ENCODE measurements at places on chromosomes 13 and 19.

GRCh38 chr19:11460207-11460606 lies 20.6 kb downstream of the ELAVL3 start:
- no peak for DNase-seq

- DNase-seq: no peak
Observed at GRCh38 chr13:40175639-40176038, 490.8 kb downstream of the FOXO1 start.

DNA sequence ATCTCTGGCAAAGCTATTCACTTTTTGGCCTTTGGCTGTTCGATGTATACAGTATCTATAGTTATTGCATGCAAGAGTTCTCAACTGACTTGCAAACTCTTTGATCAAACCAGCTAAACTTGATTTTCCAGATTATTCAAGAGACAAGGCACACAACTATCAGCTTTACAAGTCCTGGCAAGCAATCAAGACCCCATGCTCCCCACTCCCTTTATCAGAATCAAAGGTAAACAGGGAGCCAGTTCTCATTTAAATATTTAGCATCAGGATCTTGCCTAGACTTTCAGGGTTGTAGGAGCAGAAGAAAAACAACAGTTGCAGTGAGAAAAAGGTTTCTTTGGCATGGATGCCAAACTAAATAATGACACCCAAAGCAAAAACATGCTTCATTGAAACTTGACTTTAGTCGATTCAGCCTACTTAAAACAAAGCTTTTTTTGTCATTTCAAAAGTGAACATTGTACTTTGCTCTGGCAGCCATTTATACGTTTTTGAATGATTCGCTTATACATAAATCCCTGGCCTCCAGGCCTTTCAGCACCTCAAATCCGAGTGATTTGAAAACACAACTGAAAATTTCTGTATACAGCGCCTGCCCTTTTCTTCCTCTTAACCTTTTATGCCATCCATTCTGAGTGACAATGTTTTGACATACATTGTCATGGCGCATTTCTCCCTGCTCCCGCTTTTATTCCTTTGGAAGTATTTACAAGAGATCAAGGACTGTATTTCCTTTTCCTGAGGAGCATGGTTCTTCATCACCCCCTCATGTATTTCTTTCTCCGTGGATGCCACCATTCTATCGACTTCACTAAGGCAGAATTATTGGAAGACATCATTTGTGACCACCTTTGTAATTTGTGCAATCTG lies 340.8 kb downstream of the KLF5 start:
- DNase-seq: no peak

- DNase-seq: no peak
Observed at GRCh38 chr13:47337781-47338507, 441.1 kb upstream of the HTR2A start.

GRCh38 chr13:65642996-65643395 lies 1587.1 kb downstream of the PCDH9 start:
- no peak for DNase-seq

- no peak for DNase-seq
Observed at GRCh38 chr19:21492947-21493906, 12.2 kb upstream of the ZNF429 start.

DNA sequence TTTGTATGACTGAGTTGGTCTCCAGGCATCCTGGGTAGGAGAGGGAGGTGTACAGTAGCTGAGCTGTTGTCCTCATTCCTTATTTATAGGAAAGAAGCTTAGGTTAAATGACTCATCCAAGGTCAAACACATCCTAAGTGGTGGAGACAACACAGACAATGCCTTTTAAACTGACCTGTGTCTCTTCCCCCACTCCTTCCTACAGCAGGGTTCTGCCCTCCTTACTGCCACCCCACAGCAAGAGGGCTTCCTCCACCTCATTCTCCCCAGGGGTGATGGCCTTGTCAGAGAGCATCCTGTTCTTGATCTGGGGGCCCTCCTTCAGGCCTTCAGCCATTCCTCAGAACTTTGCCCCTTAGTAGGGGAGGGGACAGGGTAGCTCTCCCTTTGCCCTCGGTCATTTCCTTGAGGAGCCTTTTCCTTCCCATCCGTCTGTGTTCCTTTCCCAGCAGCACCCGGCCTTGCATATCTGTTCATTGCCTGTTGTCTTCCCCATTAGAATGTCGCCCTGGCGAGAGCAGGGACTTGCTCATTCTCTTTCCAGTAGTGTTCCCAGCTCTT lies 48.2 kb upstream of the GPI start:
- DNase-seq: no peak

DNA sequence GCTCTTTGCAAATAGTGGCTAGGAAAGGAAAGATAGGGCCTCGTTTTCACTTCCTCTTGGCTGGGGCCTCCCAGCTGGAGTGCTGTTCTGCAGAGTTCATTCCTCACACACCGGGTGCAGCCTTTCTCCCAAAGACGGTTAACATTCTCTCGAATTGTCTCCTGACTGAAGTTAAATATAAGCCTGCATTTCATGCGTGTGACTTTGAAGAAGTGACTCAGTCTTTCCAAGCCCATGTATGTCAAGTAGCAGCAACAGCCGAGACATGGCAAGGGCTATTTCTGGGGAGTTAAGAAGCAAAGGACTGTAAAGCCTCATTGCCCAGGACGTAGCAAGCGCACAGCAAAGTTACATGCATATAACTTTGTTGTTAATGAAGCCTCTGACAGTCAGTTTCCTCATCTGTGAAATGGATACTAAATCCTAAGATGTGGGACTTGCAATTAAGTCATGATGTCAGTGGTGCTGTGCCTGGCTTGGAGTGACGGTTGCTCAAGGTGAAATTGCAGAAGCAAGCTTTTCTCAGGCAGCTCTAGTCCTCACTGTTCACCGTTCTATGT lies 502.4 kb downstream of the MYO16 start:
- DNase-seq: no peak

GRCh38 chr13:90187478-90188350 lies 1159.8 kb upstream of the MIR17HG start:
- no peak for DNase-seq

DNA sequence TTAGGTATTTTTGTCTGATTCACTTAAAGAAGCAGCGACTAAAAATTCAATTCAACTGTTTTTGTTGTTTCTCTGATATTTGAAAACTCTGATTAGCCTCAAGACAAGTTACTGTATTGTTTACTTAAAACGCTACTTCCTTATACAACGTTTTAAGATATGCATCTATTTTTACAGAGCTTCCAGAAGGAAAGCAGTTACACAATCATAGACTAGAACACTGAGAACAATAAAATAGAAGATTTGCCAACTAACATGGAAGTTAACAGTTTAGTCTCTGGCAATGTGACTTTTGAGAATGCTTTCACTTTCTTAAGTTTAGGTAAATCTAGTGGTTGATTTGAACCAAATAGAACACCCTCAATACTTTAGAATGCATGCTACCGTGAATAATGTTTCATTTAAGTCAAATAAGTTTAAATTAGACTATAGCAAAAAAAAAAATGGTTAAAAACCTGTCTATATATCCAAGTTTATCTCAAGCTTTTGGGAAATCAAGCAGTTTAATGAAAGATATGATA lies 614.8 kb downstream of the DACH1 start:
- no peak for DNase-seq

GRCh38 chr19:18833849-18834643 lies 2.3 kb downstream of the UPF1 start:
- DNase-seq: no peak

DNA sequence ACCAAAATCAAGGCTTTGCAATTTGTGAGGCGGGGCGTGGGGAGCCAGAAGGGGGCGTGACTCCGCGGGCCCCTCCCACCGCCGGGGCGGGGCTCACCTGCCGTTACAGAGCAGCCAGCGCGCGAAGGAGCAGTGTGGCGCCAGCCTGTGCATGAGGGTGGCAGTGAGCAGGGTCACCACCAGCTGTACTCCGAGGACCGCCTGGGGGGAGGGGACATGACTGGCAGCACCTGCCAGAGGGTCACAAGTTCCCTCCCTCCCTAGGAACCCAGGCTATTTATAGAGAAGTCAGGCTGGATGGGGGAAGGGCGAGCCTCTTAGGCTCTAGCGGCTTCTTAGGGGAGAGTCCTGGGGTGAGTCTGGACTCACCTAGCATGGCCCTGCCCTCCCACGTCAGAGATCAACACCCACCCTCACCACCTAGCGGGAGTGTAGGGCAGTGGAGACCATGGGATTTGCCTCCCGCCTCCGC lies 3.6 kb downstream of the TMEM161A start:
- no peak for DNase-seq

DNA sequence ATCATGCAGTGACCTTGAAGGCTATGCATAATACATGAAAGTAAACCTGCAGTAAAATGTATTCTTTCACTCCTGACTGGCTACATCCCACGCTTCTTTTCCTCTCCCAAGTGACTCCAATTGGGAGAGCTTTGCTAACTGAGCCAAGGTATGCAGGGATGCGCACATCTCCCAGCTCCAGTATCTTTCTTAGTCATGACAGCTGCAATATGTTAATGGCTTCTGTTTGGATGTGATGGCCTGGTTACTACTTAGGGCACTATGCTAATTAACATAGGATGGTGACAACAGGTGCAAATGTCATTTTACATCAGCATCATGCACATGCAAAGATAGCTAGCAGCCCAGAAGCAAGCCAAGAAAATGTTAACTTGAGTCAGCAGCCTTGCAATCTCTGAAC lies 134.7 kb downstream of the POU4F1 start:
- no peak for DNase-seq

DNA sequence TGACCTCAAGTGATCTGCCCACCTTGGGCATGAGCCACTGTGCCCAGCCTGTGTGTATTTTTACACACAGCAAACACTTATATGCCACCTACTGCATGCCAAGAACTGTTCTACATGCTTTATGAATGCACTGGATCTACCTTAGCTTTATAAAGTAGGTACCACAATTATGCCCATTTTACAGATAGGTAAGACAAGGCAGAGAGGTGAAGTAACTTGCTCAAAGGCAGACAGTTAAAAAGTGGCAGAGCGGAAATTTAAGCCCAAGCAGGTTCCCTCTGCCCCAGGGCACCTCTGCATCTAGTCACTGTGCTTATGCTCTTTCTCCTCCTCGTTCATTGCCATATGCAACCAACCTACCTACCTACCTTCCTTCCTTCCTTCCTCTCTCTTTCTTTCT lies 10.5 kb downstream of the ADAMTS10 start:
- no peak for DNase-seq

DNA sequence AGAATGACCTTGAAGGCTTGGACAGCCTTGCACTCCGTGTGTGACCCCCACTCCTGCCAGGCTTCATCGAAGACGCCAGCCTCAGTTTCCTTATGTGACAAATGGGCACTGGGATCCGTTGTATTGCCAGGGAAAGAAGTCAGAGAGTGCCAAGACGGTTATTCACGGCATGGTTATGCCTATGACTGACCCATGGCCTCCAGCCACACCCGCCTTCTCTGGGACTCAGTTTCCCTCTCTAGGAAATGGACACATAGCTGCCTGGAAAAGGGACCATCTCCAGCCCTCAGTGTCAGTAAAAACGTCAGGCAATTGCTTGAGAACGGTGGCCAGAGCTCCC lies 915 bp upstream of the UBE2S start:
- no peak for DNase-seq

GRCh38 chr19:13573056-13573667 lies 66.9 kb upstream of the CACNA1A start:
- DNase-seq: no peak

- no peak for DNase-seq
Observed at GRCh38 chr13:76634431-76635191, 251.6 kb downstream of the KCTD12 start.

- peak; percentile 96 for DNase-seq
Observed at GRCh38 chr19:58543826-58544590, at the start of gene TRIM28. TRIM28 (plus strand) TSS chr19:58544064; CDS start chr19:58544758, 694 bp downstream.

GRCh38 chr13:112803422-112803821 lies 113.6 kb downstream of the ATP11A start:
- DNase-seq: no peak
